Mammary microvascular endothelial cell (primary cell): ENCODE measurements at places on chromosomes 12 and 14. TPM values are rescaled to one million over a fixed set of nuclear protein-coding genes. Genes with fewer than 3 reads are reported as not detected.

FAM186B gene
- not detected in 2 replicates for total RNA-seq

CAPS2 gene
- total RNA-seq: 0.15 and 0.27 TPM in 2 replicates

AKAP5 gene
- total RNA-seq: 0.07 and 0.34 TPM in 2 replicates

SMCO2 gene
- 0.13 TPM in 1 of 2 replicates, not detected in the other for total RNA-seq

ATL1 gene
- total RNA-seq: 5.1 and 6.4 TPM in 2 replicates

MYBPC1 gene
- total RNA-seq: not detected in 2 replicates

IFNG-AS1 gene
- total RNA-seq: not detected in 2 replicates

HCAR2 gene
- total RNA-seq: not detected in 2 replicates

FGF6 gene
- total RNA-seq: not detected in 2 replicates

SLCO1A2 gene
- not detected in 2 replicates for total RNA-seq

PTPRR gene
- 2.7 and 4.0 TPM in 2 replicates for total RNA-seq

EFCAB11 gene
- 4.1 and 10.8 TPM in 2 replicates for total RNA-seq

KRT72 gene
- total RNA-seq: not detected in 2 replicates

TROAP gene
- total RNA-seq: 26.0 and 39.2 TPM in 2 replicates

OTX2 gene
- not detected in 2 replicates for total RNA-seq

TBK1 gene
- 24.3 and 25.9 TPM in 2 replicates for total RNA-seq

MYH6 gene
- total RNA-seq: 0.05 TPM in 1 of 2 replicates, not detected in the other

ESPL1 gene
- 14.8 and 22.2 TPM in 2 replicates for total RNA-seq

BATF gene
- total RNA-seq: 0.69 and 1.3 TPM in 2 replicates

C12orf54 gene
- not detected in 2 replicates for total RNA-seq

TDP1 gene
- 28.5 and 35.9 TPM in 2 replicates for total RNA-seq

MANSC4 gene
- not detected in 2 replicates for total RNA-seq

GALNT8 gene
- not detected in 2 replicates for total RNA-seq
